ENCODE measurements at places on chromosomes 5 and 9.

DNA sequence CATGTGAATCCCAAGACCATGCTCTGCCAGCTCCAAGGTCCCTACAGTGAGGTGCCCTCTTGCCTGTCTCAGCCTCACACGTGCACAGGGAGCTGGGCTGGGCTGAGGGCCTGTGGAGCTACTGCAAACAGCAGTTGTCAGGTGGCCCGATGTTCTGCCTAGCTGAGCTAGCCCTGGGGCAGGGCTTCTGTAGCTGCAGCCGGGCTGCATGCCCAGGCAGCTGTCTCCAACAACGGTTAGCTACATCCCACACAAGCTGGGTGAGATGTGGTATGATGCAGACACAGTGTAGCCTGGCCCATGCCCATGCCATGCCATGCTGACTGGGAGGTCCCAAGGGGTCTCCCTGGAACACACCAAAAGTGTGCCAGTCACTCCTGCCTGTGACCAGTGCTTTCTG, 62.0 kb downstream of the MACROH2A1 start:
- H3K4me3 ChIP-seq, result no peak overlapping the region
- H3K27ac ChIP-seq, result no peak overlapping the region
- H3K27me3 ChIP-seq, result no peaks in the 10 kb centered on the region
- H3K36me3 ChIP-seq, result peaks cover 69% of the 10 kb centered on the region

DNA sequence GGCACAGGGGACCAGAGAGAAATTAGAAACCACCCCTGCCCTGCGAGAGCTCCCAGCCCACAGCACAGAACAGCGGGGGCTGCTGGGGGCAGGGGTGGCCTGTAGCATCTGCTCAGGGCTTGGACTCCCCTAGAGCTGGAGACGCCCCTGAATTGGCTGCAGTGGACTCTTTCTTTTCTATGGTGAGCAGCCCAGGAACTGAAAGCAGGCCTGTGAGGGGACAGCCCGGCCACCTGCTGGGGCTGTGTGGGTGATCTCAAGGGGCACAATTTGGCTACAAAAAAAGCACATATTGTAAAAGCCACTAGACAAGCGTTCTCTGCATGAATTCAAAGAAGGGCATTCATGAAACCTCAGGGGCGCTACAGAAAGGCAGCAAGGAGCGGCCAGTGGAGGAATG, 57.5 kb upstream of the ICE1 start:
- no peaks in the 10 kb centered on the region for H3K27me3 ChIP-seq
- DNase-seq, result no peak
- no peaks in the 10 kb centered on the region for H3K4me1 ChIP-seq

DNA sequence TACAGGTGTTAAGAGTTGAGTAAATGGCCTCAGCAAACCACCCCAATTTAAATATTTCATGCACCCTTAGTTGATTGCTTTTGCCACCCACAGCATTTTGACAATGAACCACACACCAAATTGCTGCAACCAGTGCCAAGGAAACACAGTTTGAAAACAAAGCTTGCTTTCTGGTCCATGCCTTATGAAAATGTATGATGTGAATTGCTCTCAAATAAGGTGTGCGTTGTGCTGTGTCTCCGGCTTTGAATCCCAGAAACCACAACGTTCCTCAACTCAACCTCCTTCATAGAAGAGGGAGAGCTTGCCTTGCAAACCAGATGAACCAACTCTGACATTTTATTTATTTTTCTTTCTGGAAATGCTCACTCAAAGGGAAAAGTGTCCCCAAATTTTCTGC, 762.7 kb downstream of the TLE1 start:
- DNase-seq, result no peak
- H3K4me1 ChIP-seq, result no peaks in the 10 kb centered on the region
- H3K4me3 ChIP-seq, result no peak overlapping the region
- no peaks in the 10 kb centered on the region for H3K27me3 ChIP-seq

DNA sequence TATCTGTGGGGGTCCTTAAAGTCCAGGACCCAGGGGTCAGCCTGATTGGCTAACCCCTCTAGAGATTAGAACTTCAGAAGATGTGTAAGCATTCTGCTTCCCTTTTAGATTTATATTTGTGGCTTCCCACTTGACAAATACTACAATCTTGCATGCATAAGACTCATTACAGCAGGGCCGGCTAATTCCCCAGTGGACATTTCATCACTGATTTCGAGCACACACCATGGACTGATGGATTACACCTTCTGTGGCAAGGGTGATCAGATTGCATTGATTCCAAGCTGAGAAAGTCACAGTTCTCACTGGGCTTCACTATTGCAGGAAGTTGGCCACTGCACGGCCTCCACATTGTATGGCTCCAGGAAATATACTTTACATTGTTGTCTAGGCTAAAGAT, 65.8 kb upstream of the DAPK1 start:
- no peaks in the 10 kb centered on the region for H3K36me3 ChIP-seq
- DNase-seq, result no peak
- H3K27me3 ChIP-seq, result no peaks in the 10 kb centered on the region

GRCh38 chr5:121325930-121326329, 525.8 kb upstream of the FTMT start:
- H3K36me3 ChIP-seq, result no peaks in the 10 kb centered on the region
- H3K4me1 ChIP-seq, result no peaks in the 10 kb centered on the region
- no peak for DNase-seq
- H3K27me3 ChIP-seq, result no peaks in the 10 kb centered on the region
- H3K4me3 ChIP-seq, result no peak overlapping the region
- no peak overlapping the region for H3K27ac ChIP-seq

GRCh38 chr5:88049737-88050136, 218.9 kb downstream of the TMEM161B start:
- DNase-seq, result no peak
- no peak overlapping the region for H3K4me3 ChIP-seq
- H3K36me3 ChIP-seq, result no peaks in the 10 kb centered on the region
- no peak overlapping the region for H3K27ac ChIP-seq
- H3K27me3 ChIP-seq, result no peaks in the 10 kb centered on the region

- no peak for DNase-seq
- H3K27me3 ChIP-seq, result no peaks in the 10 kb centered on the region
- no peak overlapping the region for H3K4me3 ChIP-seq
- no peak overlapping the region for H3K27ac ChIP-seq
Measured at GRCh38 chr5:50867140-50867539, 200.7 kb downstream of the PARP8 start.

DNA sequence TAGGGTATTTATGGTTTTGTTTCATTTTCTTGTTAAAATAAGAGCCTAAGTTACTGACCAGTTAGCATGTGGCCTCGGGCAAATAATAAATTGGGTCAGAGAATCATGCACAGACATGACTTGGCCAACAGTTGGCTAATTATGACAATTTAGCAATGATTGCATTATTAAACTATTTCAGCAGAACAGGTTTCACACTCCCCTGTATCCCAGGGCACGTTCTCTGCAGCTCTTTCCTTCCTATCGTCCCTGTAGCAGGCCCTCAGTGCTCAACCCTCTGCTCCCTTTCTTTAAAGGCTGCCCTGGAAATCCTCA, 167.9 kb downstream of the TSSK1B start:
- H3K4me1 ChIP-seq, result no peaks in the 10 kb centered on the region
- DNase-seq, result no peak
- H3K4me3 ChIP-seq, result no peak overlapping the region
- no peaks in the 10 kb centered on the region for H3K27me3 ChIP-seq

- DNase-seq, result no peak
- H3K4me3 ChIP-seq, result no peak overlapping the region
- no peaks in the 10 kb centered on the region for H3K27me3 ChIP-seq
- no peaks in the 10 kb centered on the region for H3K36me3 ChIP-seq
- H3K4me1 ChIP-seq, result no peaks in the 10 kb centered on the region
Measured at GRCh38 chr5:53261245-53261644, 151.7 kb upstream of the MOCS2 start.
